ENCODE measurements at places on chromosomes 4 and X.

DNA sequence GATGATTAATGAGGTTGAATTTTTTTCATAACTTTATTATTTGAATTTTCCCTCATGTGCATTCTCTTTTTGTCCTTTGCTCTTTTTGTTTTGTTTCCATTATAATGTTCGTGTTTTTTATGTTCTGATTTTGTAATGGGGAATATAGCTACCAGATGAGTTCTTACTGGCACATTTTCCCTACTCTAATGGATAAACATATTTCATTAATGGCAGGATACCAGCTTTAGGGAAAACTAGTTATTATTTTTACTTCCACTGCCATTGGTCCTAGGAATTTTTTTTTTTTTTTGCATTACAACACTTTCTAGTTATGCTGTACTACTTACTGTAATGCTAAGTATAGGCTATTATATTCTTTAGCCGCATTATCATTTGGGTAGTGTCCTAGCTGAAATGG, 286.3 kb downstream of the SPRY1 start:
- DNase-seq = no peak

- DNase-seq = no peak
Observed at GRCh38 chr4:138205531-138206233, 36.5 kb downstream of the SLC7A11 start.

DNA sequence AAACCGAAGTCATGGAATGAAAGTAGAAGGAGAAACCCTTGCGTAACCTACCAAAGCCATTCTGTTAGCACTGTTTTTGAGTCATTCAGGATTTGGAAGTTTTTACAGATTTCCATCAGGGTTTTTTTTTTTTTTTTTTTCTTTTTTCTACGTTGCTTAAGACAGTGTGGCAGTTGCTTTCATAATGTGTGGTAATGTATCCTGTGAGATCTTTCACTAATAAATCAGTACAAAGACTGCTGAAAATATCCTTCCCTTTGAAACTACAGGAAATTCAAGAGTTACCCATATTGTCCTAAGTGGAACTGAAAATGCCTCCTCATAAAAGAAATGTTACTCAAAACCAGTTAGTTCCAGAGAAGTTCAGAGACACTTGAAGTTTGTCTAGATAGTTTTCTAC, 137.8 kb downstream of the RAPGEF2 start:
- DNase-seq = no peak

DNA sequence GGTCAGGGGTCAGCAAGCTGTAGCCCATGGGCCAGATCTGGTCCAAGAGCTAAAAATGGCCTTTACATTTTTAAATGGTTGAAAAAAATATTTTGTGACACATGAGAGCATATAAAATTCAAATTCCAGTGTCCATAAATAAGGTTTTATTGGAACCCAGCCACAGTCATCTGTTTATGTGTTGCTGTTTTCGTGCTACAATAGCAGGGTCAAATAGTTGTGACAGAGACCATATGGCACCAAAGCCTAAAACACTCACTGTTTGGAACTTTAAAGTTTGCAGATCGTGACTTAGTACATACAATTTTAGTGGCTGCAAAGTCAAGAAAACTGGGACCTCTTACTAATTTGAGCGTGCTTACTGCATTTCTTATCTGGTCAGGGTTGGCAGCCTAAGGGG, 29.2 kb downstream of the LAMP2 start:
- DNase-seq = no peak

GRCh38 chrX:66760651-66761050, 121.8 kb upstream of the EDA2R start:
- DNase-seq = no peak

DNA sequence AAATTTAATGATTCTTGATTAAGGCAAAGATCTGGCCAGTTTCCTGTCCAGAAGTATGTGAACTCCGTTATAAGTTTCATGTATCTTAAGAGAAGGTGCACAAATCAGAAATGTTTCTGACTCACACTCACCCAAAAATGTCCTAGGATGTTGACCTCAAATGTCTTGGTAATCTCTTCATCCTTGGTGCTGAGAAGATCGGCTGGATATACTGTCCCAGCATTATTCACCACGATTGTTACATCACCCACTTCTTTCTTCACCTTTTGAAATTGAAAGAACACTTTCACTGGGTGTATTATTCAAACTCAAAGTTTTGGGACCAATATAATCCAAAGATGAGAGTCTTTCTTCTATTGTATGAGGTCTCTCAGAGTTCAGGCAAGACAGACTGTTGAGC, 5.7 kb downstream of the HSD17B13 start:
- DNase-seq = no peak

- DNase-seq = no peak
Observed at GRCh38 chrX:124240422-124240821, 92.0 kb upstream of the TEX13D start.

- no peak for DNase-seq
Observed at GRCh38 chr4:47829438-47829837, 8.4 kb downstream of the CORIN start.

- DNase-seq = no peak
Observed at GRCh38 chrX:6810776-6811175, 275.9 kb upstream of the VCX3A start.

- no peak for DNase-seq
Observed at GRCh38 chrX:93868289-93868965, 194.4 kb downstream of the FAM133A start.

- DNase-seq = no peak
Observed at GRCh38 chrX:112819008-112819640, 21.5 kb downstream of the AMOT start.

DNA sequence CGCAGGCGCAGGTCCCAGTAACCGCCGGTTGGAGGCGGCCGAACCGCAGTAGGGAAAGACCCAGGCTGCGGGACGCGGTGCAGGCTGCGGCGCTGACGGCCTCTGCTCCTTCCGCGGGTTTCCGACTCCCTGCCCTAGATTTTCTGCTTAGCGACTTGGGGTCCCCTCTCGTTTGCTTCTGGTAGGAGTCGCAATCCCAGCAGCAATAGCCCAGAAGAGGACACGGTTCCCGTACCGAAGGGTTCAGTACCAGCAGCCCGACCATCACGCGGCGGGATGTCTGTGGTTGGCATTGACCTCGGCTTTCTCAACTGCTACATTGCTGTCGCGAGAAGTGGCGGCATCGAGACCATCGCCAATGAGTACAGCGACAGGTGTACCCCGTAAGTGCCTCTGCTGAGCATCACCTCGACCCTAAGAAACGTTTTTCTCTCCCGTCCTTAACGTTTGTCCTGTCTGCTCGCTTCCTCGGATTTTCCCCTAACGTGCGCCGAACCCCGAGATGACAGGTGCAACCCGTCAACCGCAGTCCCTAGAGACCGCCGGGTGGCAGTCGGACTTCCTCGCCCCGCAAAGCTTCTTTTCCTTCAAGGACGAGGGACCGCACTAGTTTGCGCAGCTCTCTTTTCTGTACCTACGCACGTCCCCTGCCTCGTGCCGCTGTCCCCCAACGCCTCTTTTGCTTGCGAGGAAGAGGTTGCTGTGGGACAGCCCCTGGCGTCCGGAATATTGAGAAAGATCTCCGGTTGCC, at the start of gene HSPA4L:
HSPA4L (plus strand) TSS at position 48 of the 751 bp plus-strand sequence; CDS start at position 277, 229 bp downstream.
- DNase-seq = no peak

DNA sequence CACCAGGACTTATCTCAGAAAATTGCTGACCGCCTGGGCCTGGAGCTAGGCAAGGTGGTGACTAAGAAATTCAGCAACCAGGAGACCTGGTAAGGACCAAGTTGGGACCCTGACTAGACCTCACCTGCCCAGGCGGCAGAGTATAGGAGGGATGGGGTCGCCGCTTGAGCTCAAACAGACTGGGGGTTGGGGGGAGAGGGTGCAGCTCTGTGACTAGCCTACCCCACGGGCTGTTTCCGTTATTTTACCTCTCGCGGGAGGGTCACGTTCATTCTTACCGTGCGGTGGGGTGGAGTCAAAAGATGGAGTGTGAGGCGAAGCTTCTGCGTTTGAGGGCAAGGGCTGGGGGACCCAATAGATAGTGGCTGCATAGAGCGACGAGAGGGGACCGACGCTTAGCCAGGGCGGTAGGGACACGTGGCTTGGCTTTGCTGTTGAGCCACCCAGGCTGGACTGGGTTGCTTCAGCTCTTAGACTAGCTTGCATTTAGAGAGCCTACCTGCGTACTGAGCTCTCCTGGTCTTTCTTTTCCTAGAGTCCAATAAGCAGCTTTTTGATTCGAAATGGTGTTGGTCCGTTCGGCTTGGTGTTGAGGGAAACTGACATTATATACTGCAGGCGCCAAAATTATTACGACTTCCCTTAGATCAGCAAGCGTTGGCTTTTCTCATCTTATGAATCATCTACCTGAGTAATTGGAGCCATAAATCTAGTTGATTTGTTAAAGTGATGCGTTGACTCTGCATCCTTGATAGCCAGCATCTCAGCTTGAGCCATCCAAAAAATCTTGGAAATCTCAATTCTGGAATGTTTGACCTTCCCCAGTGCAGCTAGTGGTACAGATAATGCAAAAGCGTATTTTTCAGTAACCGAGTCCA, 591 bp downstream of the PRPS1 start:
- DNase-seq = peak; percentile 12

- no peak for DNase-seq
Observed at GRCh38 chrX:54534271-54534670, 4.3 kb downstream of the GNL3L start.

- no peak for DNase-seq
Observed at GRCh38 chr4:152451496-152451895, 84.4 kb downstream of the FBXW7 start.

Data from stimulated activated CD4-positive, alpha-beta T cell treated with anti-CD3 and anti-CD28 coated beads, Interleukin-1b, Interleukin-23, amount 100 ng/mL, for 4 hours (primary cell).